NCI-H146 (cell line): ENCODE measurements at places on chromosomes 12 and 14.

- no peak for DNase-seq
Measured at GRCh38 chr12:55572168-55572567, at the start of gene OR2AP1. Gene OR2AP1 (plus strand): TSS chr12:55572468. CDS start chr12:55574415, 1,947 bp downstream.

GRCh38 chr14:49849213-49849847 is 3.3 kb downstream of the NEMF start:
- no peak for DNase-seq

DNA sequence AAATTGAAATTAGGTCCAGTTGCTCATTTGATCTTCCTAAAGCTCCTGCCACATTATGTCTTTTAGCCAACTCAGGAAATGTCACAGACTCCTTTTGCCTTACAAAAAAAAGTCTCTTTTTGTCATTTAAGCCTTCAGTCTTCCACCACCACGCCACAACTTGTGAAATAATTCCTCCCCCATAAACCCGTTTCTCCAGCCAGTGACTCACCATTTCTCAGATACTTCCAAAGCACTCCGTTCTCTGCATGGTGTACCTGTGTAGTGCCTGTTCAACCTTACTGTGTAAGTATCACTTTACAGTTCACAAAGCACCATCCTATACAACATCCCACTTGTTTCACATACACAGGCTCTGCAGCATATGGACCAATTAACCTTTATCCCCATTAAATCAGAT is 139.5 kb upstream of the AEBP2 start:
- no peak for DNase-seq

DNA sequence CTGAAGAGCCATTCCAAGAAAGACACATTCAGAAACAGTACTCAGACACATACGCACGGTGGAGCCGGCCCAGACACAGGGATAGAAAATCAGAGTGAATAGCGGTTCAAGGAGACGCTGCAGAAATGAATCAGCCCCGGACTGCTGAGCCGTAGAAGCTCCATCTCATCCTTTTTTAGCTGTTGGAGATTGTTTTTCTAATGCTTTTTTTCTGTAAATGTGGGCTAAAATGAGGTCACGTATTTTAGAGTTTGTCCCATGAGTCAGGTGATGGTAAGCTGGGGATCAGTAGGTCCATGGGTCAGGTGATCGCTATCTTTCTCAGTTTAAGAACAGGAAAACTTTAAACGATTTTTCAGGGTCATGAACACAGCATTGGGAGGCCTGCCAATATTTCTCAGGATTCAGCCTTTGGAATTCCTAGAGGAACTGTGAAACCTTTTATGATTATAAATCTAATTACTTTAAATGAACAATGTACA is 202.4 kb downstream of the ITPR2 start:
- no peak for DNase-seq

GRCh38 chr12:120229487-120230325 is 28.8 kb upstream of the RPLP0 start:
- DNase-seq, result no peak

DNA sequence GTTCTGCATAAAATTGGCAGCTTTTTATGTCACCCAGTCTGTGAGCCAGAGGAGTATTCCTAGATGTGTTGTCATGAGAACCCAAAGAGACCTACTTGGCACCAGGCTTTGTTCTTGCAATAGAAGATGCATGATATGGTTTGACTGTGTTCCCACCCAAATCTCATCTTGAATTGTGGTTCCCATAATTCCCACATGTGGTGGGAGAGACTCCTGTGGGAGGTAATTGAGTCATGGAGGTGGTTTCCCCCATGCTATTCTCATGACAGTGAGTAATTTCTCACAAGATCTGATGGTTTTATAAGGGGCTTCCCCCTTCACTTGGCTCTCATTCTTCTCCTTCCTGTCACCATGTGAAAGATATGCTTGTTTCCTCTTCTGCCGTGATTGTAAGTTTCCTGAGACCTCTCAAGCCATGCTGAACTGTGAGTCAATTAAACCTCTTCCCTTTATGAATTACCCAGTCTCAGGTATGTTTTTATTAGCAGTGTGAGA is 572.0 kb upstream of the ATP2B1 start:
- no peak for DNase-seq

- DNase-seq, result peak; percentile 83
Measured at GRCh38 chr12:81257947-81258551, 180.2 kb downstream of the ACSS3 start.

DNA sequence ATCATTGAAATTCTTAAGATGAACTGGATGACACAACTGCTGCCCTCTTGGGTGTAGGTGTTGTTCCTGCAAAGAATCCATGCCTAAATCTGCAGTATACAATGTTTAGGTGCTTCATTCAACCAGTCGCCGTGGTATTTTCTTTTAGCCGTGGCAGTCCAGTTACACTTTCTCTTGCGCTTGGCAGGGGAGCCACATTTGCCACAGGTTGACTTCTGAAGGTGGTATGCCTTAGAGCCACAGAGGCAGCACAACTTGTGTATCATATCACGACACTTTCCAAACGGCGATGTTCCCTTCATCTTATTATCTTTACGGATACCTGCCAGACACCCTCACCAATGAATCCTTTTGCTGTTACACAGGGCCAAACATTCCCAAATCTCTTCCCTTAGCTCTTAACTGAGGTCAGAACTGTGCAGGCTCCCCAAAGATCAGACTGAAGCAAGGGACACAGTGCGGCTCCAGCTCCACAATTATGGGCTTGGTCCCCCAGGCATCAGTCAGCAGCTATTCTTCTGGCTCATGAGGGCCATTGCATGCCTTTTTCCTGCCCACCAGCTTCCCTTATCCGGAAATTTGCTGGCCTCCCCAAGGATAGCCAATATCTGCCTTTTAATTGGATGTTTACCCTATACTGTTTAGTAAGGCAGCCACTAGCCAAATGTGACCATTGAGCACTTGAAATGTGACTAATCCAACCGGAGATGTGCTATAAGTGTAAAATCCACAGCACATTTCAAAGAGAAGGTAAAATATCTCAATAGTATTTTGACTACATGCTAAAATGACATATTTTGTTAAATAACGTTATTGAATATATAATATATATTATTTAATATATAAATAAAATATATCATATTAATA is 50.7 kb downstream of the SENP1 start:
- DNase-seq, result no peak

- DNase-seq, result no peak
Measured at GRCh38 chr14:89805501-89805900, 149.0 kb downstream of the EFCAB11 start.

GRCh38 chr14:100840286-100841065 is 14.6 kb downstream of the MEG3 start:
- no peak for DNase-seq

- no peak for DNase-seq
Measured at GRCh38 chr14:57574617-57575288, 81.1 kb upstream of the CCDC198 start.

GRCh38 chr14:96016501-96017160 is 22.5 kb upstream of the C14orf132 start:
- DNase-seq, result peak; percentile 79

DNA sequence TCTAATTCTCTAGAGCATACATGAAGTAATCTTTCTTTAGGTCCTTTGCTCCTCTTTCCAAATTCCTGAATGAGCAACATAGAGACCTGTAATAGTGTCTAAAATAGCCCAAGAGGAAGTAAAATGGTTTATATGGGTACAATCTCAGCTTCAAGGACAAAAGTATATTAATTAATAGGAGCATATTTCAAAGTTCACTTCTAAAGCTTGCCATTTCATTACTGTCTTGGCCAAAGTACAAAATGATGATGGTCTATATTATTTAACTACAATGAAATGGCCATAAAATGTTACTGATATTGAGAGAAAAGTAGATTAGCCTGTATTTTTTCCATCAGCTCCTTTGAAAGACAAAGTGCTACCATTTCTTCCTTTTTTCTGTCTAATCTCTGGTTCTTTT is 410.4 kb upstream of the NOVA1 start:
- no peak for DNase-seq

DNA sequence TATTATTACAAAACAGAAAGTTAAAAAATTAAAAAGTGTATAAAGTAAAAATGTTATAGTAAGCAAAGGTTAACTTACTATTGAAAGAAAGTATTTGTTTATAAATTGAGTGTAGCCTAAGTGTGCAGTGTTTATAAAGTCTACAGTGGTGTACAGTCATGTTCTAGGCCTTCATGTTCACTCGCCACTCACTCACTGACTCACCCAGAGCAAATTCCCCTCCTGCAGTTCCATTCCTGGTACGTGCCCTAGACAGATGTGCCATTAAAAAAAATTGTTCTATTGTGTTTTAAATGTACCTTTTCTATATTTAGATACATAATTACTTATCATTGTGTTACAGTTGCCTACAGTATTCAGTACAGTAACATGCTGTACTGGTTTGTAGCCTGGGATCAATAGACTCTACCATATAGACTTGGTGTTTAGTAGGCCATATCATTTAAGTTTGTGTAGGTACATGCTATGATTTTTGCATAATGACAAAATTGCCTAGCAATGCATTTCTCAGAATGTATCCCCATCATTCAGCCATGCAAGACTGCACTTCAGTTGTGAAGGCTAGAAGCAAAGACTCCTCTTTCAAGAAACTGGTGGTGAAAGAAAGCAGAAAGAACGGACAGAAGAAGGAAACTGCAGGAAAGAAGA is 100.6 kb downstream of the DACT1 start:
- peak; percentile 46 for DNase-seq
